ENCODE measurements at places on chromosomes 5 and 9.
A peak's percentile ranks its signal among the peaks of the same experiment; 100 is the strongest.

GRCh38 chr9:22682536-22682935 is 235.9 kb downstream of the DMRTA1 start:
- no peak for DNase-seq

- no peak for DNase-seq
Observed at GRCh38 chr5:134079748-134080581, 34.5 kb upstream of the TCF7 start.

DNA sequence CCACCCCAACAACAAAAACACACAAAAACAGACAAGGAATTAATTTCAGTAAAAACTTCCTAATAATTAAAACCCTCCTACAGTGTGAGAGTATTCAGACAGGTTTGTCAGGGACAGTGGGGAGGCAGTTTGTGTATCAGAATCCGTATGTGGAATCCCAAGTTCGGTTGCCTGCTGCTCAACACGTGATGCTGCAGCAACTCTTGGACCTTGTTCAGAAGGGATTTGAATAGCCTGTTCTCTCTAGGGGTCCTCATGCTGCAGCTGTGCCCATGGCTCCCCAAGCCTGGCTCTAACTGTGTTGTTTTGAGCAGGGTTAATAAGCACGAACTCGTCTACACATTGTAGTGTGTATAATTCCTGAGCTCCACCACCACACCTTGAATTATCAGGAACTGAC is 28.7 kb downstream of the TLE4 start:
- no peak for DNase-seq

GRCh38 chr5:181138258-181138657 is 7.3 kb upstream of the OR2V1 start:
- no peak for DNase-seq

DNA sequence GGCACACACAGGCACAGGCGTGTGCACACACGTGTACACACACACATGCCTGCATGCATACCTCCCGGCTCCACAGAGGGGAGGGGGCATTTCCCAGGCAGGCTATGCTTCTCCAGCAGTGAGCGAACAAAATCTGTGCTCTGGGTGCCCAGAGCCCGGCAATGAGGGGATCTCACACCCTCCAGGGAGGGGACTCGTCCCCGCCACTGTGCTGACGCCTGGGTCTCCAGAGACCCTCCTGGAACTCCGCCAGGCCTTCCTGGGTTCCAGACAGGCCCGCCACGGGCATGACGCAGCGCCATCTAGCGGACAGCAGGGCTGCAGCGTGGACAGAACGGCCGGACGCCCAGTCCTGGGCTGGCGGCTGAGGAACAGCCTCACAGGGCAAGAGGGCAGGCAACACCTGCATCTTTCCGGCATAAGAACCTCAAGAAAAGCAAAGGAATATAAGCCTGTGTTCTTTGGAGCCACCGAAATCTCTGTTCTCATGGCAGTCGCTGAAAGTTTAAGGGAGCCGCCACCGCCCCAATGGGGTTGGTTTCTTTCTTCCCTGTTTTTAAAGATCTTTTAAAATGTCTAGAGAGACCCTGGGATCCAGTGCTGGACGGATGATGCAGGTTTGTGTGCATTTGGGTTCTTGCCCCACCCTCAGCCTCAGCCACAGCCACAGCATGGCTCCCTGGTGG is 135.6 kb upstream of the PPP1R26 start:
- DNase-seq = peak; percentile 67

- peak; percentile 20 for DNase-seq
Observed at GRCh38 chr5:57889558-57889957, 406.9 kb upstream of the ACTBL2 start.

Measured in femur (tissue), 1 donor.